ENCODE measurements at places on chromosomes 7 and 10.

DNA sequence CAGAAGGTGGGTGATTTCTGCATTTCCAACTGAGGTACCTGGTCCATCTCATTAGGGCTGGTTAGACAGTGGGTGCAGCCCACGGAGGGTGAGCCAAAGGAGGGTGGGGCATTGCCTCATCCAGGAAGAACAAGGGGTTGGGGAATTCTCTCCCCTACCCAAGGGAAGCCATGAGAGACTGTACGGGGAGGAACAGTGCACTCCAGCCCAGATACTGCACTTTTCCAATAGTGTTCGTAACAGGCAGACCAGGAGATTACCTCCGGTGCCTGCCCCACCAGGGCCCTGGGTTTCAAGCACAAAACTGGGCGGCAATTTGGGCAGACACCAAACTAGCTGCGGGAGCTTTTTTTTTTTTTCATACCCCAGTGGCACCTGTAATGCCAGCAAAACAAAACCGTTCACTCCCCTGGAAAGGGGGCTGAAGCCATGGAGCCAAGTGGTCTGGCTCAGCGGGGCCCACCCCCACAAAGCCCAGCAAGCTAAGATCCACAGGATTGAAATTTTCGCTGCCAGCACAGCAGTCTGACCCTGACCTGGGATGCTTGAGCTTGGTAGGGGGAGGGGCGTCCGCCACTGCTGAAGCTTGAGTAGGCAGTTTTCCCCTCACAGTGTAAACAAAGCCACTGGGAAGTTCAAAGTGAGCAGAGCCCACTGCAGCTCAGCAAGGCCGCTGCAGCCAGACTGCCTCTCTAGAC, 31.2 kb downstream of the ARMC10 start:
- peak; percentile 6 for DNase-seq

GRCh38 chr10:33612551-33612950, 278.1 kb upstream of the NRP1 start:
- no peak for DNase-seq

DNA sequence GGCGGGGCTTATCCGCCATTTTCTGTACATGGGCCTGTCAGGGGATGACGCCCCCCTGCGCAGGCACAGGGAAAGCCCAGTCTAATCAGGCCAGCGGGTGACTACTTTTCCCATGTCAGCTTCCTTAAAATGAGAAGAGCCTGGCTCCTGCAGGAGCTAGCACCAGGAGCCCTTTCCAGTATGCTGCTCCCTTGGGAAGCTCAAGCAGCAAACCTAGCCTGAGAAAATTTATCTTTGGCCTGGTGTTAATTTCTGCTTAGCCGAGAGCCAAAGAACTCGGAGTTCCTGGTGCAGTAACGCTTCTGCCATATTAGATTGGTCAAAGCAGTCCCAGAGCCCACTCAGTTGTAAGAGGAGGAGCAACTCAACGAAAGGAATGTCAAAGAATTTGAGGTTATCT, 239.0 kb upstream of the PHYHIPL start:
- no peak for DNase-seq

DNA sequence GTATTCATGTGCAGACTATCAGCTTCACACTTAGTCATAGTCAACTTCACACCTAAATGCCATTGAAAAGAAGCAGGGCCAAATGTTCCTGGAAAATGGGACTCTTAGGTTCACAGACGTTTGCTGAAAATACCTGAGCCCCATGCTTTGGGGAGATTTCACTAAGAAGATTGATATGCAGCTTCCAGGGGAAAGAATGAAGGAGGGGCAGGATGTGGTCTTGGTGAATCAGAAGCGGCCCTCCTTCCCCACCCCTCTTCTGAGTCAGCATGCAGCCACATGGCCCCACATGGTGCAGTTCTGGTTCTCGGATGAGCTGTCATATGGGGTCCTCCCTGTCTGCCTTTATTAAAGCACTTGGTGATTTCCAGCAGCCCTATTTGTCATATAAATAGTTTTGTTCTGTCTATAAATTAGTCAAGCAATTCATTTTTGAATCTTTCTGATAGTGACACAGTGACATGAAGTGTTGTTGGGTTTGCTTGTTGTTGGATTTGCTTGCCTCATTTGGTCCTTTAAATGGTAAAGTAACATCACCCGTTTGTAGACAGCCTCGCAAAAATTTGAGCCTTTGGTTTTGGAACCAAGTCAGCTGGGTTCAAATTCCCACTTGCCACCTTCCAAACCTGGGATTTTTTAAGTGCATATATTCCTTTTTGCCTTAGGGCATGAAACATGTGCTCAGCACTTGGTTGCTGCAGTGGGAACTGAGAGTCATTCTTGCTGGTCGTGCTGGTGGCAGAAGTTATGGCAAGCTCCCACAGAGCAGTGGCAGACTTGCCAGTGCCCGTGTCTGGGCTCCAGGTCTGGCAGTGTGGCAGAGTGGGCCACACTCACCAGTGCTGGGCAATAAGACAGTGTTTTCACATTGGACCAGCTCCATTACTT, 68.1 kb upstream of the CDK6 start:
- peak; percentile 5 for DNase-seq

DNA sequence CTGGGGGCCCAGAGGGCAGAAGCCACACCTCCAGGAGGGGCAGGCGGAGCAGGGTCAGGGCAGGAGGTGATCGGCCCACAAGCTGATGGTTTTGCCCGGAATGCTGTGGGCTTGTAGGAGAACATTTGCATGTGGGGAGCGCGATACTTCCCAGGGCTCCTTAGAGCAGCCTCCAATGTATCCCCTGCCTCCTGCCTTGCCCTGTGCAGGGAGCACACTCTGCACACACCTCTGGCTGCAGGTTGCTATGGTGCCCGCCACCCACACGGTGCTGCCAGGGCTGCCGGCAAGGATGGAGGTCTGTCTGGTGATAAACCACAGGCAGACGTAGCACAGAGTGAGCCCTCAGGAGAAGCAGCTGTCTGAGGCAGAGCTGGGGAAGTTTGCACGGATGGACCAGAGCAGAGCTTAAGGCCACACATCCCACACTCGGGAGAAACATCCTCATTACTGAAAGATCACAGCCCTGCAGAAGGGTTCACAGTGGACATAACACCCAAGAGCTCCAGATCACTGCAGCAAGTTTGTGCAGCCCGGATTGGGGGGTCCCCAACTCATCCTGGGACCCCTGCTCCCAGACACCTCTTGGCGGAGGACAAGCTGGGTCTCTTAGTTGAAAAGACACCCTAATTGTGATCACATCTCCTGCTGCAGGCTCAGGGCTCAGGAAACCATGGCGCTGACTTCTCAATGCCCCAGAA, 41.8 kb downstream of the VIPR2 start:
- no peak for DNase-seq

DNA sequence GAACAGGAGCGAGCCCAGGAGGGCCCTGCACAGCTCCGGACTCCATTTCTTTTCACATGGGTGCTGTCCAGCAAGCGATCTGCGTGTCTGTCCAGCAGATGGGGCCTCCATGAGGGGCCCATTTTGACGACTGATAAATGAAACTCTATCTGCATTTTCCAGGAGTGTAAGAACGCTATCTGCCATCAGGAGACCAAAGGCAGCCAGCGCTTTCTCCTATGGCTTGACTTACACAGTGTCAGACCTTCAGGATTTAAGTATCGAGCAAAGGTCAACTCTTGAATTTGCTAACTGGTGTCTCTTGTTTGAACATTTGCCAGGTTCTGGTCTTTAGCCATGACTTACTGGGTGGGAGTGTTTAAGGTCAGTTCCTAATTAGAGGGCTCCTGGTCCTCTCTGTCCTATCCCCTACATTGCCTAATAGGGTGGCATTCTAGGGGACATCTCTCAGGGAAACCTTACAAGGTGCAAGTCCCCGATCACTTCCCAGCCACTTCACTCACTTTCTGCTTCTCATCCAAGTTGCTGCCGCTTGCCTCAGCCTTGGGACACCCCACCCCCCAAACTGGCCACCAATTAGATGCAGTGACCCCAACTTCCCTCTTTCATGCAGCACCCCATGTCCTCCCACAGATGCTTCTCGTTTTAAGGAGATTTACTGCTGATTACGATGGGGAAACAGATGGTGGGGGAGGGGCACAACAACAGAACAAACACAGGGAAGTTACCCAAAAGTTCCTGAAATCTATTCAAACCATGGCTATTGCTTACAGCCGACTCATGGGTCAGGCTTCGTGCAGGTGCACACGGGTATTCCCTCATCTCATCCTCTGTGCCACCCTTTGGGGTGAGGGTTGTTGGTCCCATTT, 20.0 kb downstream of the VSIR start:
- DNase-seq: no peak

DNA sequence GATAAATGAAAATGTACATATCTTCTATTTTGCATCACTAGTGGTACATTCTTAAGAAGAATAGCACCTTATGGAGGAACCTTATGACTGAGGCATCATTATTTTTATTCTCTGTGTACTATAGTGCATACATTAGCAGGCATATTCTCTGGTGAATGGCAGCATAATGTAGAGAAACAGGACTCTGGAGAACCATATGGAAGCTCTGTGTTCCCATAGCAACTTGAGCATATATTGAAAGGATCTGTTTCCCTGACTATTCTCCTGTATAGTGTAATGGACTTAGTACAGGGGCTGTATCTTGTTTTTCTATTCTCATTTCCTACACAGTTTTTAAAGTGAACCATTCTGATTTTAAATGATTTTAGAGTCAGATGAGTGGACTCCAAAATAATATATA, 128.4 kb upstream of the SMIM30 start:
- DNase-seq: no peak

DNA sequence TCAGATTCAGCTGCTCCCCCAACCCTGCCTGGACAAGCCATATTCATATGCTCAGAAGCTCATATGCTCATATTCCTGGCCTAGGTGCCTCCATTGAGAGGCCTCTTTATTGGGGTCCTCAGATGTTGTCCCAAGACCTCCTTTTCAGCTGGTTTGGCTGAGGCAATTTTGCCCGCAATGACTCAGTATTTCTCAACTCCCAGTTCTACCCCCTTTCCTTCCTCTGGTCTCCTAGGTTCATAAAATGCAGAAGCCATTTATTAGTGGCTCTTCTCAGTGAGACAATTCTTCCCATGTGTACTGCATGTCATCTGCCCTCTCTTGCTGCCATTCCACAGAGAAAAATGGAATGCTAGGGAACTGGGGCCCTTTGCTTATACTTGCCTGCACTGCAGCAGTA, 110.7 kb downstream of the INHBA start:
- DNase-seq: no peak

DNA sequence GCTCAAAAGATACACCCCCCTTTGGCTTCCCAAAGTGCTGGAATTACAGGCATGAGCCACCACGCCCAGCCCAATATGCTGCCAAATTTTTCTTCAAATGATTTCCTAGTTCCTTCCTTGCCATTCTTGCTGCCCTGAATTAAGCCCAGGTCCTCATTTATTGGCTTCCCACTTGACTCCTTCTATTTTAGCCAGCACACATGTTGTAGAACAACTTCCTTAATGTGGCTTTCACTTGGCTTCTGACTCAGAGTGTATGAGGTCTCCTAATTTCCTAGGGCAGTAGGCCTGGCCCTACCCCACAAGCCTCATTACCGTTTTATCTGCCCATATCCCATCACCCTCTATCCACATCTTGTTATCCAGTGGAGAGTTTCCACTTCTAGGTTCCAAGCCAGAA, 21.8 kb upstream of the HIPK2 start:
- DNase-seq: no peak

- DNase-seq: no peak
Observed at GRCh38 chr10:31296754-31297153, 22.3 kb upstream of the ZEB1 start.

DNA sequence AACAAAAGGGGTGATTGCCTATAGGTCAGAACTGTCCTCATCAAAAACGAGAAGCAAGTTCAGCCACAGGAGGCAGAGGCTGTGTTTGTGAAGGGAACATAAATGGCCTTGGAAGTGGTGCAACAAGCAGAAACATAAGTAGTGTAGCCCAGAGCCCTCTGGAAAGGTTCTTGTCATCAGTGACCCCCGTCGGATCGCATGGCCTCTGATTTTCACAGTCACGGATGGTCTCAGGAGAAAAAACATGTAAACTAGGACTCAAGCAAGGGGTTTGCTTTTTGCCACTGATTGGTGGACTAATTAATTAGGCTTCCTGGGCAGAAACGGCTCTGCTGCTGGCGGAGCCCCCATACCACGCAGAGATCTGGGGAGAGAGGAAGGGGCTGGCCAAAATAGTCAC, 496.5 kb upstream of the MKI67 start:
- no peak for DNase-seq

- no peak for DNase-seq
Observed at GRCh38 chr7:37128327-37129034, 320.2 kb downstream of the ELMO1 start.

DNA sequence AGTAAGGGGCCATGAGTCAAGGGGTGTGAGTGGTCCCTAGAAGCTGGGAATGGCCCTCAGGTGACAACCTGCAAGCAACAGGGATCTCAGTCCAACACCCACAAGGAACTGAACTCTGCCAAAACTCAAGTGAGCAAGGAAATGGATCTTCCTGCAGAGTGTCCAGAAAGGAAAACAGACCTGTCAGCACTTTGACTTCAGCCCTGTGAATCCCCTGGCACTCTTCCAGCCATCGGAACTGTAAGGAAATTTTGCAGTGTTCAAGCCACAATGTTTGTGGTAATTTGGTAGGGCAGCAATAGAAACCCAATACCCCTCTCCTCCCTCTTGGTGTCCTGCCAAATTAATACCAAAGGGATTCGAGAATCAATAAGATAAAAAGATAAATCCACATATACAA, 6.9 kb downstream of the LYZL1 start:
- no peak for DNase-seq

GRCh38 chr7:94547126-94547525, 37.5 kb downstream of the CASD1 start:
- DNase-seq: no peak

DNA sequence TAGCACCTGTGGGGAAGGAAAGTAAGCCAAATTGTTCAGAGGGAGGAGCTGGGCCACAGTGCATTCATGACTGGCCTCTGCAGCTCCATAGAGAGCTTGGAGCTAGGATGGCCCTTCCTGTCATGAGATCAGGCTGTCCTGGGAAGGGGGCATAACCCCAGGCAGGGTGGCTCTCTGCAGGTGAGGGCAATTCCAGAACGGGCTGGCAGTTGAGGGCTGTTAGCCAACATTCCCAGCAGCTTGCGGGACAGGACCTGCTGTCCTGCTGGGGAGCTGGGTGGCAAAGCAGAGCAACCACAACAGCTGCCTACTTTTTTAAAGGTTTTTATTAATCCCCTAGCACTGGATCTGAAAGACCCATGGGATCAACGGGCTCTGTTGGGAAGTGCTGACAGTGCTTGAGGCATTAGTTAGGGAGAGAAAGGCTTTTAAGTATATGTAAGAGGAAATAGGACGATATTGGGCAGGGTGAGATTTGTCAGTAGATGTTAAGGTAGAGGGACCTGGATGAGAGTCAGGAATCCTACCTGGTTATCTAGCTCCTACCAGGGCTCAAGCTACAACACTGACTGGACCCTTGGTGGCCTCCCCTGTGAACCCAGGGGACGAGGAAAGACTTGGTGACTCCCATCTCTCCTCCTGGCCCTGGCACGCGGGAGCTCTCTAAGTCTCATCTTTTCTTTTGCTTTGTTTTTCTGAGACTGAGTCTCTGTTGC, 77.8 kb downstream of the NAMPT start:
- DNase-seq: peak; percentile 5

- DNase-seq: no peak
Observed at GRCh38 chr7:946256-946996, 8.1 kb downstream of the ADAP1 start.

Data from NCI-H82 (cell line).